ENCODE measurements at places on chromosomes 11 and 22. TPM values are rescaled to one million over a fixed set of nuclear protein-coding genes. Genes with fewer than 3 reads are reported as not detected.

The PAX6 gene
- total RNA-seq: 1.0 TPM

The CADM1 gene
- total RNA-seq: 21.8 TPM

The HTR3B gene
- not detected for total RNA-seq

The SF3B2 gene
- 175 TPM for total RNA-seq

The TREH gene
- total RNA-seq: not detected

The USP28 gene
- 20.1 TPM for total RNA-seq

The KDM4D gene
- total RNA-seq: 0.32 TPM

The SNX32 gene
- total RNA-seq: 0.04 TPM

The MB gene
- total RNA-seq: 10.3 TPM
